Skin of body (tissue), 3 donors: ENCODE measurements at places on chromosomes 2 and 18. TPM values are rescaled to one million over a fixed set of nuclear protein-coding genes. Genes with fewer than 3 reads are reported as not detected.
A peak's percentile ranks its signal among the peaks of the same experiment; 100 is the strongest.

DNA sequence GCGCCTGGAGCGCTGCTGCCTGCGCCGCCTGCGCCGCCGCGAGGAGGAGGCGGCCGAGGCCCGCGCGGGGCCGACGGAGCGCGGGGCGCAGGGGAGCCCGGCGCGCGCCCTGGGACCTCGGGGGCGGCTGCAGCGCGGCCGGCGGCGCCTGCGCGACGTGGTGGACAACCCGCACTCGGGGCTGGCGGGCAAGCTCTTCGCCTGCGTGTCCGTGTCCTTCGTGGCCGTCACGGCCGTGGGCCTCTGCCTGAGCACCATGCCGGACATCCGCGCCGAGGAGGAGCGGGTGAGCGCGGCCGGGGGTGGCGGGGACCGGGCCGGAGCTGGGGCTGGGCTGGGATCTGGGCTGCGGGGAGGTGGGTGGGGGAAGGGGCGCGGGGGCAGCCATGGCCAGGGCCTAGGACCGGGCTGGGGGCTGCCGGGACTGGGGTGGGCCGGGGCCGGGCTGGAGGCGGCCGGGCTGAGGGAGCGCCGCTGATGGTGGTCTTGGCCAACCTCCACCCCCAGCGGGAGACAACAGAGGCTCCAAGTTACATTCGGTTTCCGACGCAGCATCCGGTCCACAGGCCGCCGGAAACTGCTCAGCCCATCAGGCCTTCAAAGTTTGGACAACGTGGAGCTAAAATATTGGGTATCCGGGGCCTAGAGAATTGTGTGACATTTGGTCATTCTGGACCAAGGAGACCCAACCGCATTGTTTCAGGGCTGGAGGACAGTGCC is 66.4 kb downstream of the KCNG2 start:
- DNase-seq: no peak

DNA sequence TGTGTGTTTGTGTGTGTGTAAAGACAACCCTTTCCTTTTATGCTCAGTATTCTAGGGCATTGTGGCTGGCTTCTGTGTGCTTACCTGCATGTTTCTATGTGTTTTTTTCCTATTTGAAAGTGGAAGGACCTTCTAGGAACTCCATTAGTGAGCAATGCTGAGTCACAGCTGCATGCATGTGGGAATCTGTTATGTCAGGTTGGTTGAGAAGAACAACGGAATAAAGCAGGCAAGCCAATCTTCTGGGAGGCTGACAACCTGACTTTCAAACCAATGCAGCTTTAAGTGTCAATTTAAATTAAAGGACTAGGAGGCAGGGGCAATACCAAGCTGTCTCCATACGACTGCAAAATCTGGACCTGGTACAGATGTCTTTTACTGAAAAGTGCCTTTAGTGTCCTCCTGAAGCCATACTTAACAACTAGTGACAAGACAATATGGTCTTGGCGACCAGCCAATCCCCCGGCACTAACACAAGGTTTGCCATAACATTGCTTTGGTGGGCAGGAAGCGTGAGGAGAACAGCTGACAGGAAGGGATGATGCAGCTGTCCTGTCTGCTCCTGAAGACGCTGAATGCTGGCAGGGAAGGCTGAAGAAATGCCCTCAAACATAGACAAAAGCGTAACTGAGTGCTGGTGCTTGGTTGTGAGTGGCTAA is 514.7 kb upstream of the CDH7 start:
- no peak for DNase-seq

- DNase-seq: peak; percentile 26
Measured at GRCh38 chr18:23131693-23132319, 3.5 kb upstream of the CABLES1 start.

- no peak for DNase-seq
Measured at GRCh38 chr18:79684283-79684631, 4.7 kb downstream of the CTDP1 start.

DNA sequence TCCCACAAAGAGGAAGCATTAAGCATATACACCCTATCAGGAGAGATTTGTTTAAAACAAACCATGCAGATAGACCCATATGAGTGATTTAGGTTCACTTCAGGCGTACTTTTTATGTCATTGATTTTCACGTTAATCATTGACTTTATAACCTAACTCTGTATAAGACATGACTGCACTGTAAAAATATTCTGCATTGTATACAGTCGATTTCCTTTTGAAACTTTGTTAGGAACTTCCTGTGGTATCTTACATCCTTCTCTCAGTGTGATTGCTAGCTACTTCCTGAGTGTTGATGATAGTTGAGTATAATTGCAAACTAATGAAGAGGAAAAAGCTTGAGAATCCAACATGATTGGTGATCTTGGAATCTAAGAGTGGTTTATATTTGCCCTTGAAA is 69.4 kb downstream of the XIRP2 start:
- no peak for DNase-seq

- no peak for DNase-seq
Measured at GRCh38 chr2:241020201-241020600, 21.8 kb downstream of the SNED1 start.

- no peak for DNase-seq
Measured at GRCh38 chr2:1728821-1729220, 15.5 kb downstream of the PXDN start.

DNA sequence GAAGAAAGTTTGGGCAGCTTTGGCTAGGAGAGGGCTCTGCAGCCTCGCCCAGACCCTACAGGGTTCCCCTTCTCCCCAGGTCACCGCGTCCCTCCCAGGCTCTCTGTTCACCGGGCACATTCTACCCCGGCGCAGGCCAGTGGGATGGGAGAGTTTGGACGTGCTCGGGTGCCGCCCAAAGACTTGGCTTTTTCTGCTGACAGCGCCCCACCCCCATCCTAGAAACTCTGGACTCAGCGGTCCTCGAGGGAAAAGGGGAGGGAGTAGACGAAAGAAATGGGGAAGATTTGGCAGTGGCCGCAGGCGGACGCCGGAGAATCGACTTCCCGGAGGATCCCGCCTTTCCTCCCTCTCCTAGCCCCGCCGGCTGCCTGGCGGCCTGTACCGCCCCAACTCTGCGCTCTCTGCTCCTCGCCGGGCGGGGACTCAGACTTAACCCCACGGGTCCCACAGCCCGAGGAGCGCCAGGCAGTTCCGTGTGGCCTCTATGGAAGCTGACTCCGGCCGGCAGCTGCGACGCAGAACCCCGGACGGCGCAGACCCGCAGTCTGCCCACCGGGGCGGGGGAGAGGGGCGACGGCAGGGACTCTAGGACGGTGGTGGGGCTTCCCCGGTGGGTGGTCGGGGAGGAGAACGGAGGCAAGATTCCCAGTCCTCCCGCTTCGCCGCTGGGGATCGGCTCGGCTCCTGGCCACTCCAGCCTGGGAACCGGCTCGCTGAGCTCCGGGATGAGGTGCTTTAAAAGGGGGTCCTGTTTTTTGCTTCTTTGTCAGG is 863 bp upstream of the SIX2 start:
- peak; percentile 80 for DNase-seq

DNA sequence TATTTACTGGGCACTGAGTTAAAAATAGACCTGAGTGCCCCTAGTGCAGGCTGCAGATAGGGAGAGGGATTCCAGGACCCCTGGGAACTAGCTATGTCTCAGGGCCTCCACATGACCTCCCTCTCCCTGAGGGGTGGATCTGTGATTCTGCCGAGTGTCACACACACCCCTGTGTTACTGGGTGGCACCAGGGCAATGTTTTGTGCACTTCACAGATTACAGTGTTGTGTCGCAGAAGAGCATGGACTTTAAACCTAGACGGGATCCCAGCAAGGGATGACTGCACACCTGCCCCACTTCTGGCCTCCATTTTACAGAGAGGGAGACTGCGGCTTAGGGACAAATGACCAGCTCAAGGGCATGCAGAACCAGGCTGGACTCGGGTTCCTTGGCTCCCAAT is 65.6 kb downstream of the ZFP36L2 start:
- no peak for DNase-seq

- DNase-seq: no peak
Measured at GRCh38 chr2:28689771-28690170, 61.9 kb upstream of the PPP1CB start.

DNA sequence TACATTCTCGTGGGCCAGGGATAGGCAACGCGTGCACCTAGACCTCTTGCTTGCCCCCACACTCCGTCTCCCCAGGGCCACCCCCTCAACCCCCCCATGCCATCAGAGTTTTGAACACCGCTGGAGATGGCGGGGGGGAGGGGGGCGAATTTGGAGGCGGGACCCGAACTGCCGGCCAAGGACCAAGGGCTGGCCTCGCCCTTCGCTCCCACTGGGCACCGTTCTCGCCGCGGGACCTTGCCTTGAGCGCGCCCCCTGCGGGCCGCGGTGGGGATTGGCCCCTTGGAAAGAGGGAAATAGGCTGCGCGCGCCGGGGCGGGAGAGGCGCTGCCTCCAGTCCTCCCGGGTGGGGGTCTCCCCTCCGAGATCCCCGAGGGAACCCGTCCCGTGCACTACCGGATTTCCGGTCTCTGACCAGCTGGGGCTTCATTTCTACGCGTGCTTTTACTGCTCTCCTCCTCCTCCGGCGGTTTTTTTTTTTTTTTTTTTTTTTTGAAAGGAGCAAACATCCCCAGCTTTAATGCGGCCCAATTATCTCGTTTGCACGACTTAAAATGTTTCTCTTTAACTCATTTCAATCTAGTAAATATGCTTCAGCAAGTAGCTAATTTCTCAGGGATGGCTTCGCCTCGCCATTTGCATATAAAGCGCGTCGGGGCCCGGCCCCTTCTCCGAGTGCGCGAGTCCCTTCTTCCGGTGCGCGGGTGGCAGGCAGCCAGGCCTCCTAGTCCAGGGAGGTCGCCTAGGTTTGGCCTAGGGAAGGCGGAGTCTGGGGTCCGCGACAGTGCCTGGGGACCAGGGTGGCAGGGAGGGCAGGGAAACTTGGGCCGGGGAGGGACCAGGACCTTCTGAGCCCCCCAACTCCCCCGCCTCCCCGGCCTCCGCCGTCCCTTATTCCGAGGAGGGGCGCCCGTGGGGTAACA is 10.0 kb upstream of the GBX2 start:
- peak; percentile 8 for DNase-seq

DNA sequence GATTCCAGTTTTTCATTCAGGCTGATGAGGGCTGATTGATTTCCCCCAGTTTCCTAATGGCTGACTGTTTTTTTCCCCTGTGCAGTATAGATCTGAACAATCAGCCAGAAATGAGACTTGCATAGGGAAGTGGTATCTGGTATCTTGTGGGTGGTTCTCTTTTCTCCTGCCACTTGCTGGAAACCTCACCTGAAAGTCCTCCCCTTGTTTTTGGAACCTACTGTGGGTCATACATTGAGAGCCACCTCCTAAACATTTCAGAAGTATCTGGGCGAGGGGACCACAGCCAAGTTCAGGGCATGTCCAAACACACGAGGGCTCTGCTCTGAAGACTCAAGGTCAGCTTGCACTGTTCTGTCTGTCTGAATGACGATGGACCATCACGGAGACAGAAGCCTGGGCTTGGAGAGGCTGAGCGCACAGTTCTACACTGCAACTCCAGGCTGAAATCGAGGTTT is 19.3 kb downstream of the ALPK2 start:
- DNase-seq: no peak

DNA sequence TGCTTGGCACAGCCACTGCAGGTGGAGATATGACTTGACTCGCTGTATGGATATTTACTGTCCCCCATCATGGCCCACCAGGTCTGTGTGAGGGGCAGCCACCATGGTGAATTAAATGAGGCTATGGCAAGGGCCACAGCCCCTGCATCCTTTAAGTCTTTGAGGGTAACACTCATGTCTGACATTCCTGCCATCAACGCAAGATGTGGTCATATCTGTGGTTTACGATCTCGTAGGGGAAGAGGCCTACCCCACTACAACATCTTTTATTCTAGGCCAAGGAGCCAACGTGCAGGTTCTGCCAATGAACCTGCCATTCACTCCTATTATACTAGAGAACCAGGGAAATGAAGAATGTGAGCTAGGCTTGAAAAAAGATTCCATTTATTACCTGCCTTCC is 381.6 kb upstream of the ID2 start:
- DNase-seq: no peak

- peak; percentile 6 for DNase-seq
Measured at GRCh38 chr2:125745514-125745913, 910.4 kb upstream of the GYPC start.

DNA sequence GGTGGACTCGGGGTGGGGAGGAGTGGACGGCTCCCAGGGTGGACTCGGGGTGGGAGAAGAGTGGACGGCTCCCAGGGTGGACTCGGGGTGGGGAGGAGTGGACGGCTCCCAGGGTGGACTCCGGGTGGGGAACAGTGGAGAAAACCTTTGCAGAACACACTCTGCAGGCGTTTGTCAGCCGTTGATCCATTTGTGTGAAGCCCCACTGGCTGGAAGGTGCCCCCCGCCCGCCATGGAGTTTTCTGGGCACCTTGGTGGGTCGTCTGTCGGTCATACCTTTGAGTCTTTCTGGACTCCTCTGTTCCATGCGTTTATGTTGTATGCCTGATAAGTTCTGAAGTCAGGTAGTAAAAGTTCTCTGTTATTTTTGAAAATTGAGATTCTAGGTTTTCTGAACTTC is 12.5 kb downstream of the CTDP1 start:
- no peak for DNase-seq

- peak; percentile 25 for DNase-seq
Measured at GRCh38 chr2:221444106-221444505, 128.0 kb downstream of the EPHA4 start.

DNA sequence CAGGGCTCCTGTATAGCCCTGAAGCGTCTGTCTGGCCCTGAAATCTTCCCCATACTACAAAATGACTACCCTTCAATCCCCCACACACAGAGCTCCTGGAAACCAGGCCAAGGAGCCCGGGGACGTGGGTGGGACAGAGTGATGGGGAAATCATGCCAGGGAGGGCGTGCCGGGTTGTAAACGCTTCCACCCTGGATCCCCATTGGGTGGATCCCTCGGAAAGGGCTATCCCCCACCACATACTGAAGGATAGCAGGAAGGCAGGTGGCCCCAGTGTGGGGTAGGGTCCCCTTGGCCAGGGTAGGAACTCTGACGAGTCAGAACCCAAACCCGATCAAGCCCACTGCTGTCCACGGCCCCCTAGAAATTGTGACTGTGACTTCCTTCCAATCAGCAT is 91.7 kb downstream of the INHBB start:
- no peak for DNase-seq

GRCh38 chr18:74420926-74421325 is 36.2 kb downstream of the DIPK1C start:
- DNase-seq: no peak

GRCh38 chr18:23033056-23033455 is 99.9 kb downstream of the RBBP8 start:
- DNase-seq: no peak

Gene SPATA3
- not detected for total RNA-seq

Gene POTEF
- total RNA-seq: not detected

Gene NOSTRIN
- total RNA-seq: 9.4 TPM

Gene SLC14A1
- 11.9 TPM for total RNA-seq

Gene SCN3A
- total RNA-seq: 1.2 TPM

Gene CHAC2
- 1.4 TPM for total RNA-seq

Gene GAREM1
- total RNA-seq: 11.6 TPM

Gene KLHL41
- 414 TPM for total RNA-seq

Gene CLEC4F
- total RNA-seq: 0.10 TPM
